RWPE2 (cell line): ENCODE measurements at places on chromosomes 1 and 21.

DNA sequence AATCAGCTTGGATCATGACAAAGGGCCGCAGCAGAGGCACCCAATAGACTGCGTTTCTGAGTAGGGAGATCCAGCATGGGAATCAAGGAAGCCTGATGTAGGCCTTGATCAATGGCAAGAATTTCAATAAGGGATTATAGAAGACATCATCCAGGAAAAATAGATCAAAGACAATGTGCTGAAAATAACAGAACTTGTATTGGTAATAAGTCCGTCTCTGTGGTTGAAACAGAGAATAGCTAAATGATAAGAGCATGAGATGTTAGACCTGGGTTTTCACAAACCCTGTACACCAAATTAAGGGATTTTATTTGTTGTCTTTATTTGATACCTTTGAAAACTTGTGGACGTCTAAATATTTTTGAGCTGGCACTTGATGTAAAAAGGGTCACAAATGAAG is 228.0 kb upstream of the SGIP1 start:
- H3K36me3 ChIP-seq = no peaks in the 10 kb centered on the region
- H3K4me3 ChIP-seq = no peak overlapping the region
- no peaks in the 10 kb centered on the region for H3K4me1 ChIP-seq
- H3K27me3 ChIP-seq = no peaks in the 10 kb centered on the region
- no peak for DNase-seq
- H3K27ac ChIP-seq = no peak overlapping the region

- no peak overlapping the region for H3K27ac ChIP-seq
- DNase-seq = peak; percentile 76
- H3K27me3 ChIP-seq = no peaks in the 10 kb centered on the region
- H3K4me1 ChIP-seq = peaks cover 4% of the 10 kb centered on the region
- H3K4me3 ChIP-seq = no peak overlapping the region
- H3K36me3 ChIP-seq = no peaks in the 10 kb centered on the region
Observed at GRCh38 chr1:160006312-160006940, 25.4 kb downstream of the PIGM start.

DNA sequence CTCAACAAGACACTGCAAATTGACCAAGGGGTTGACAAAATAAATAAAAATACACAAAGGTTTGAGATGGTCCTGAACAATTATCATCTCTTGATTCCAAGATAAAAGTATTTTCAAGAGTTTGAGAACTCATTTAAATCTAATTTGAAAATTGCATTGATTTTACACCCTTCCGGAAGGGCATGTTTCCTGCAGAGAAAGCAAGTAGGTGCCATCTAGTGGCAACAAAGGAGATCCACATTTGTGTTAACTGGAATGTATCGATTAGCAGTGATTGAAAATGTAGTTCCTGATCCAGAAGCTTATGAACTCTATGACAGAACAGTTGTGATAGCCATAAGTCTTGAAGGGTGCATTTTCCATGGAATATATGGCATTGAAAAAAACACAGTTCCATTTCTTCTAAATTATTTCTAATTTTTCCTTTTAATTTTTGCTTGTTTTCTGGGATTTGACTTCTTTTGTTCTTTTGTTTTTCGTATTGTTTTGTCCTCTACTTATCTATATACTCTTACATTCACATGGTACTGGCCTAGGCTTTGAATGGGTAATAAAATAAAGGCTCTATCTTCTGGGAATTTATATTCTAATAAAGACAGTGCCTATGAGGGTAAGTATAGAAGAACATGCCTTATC is 143.7 kb downstream of the DNM3 start:
- H3K4me1 ChIP-seq = no peaks in the 10 kb centered on the region
- DNase-seq = no peak
- no peak overlapping the region for H3K4me3 ChIP-seq
- H3K27ac ChIP-seq = no peak overlapping the region
- no peaks in the 10 kb centered on the region for H3K36me3 ChIP-seq

DNA sequence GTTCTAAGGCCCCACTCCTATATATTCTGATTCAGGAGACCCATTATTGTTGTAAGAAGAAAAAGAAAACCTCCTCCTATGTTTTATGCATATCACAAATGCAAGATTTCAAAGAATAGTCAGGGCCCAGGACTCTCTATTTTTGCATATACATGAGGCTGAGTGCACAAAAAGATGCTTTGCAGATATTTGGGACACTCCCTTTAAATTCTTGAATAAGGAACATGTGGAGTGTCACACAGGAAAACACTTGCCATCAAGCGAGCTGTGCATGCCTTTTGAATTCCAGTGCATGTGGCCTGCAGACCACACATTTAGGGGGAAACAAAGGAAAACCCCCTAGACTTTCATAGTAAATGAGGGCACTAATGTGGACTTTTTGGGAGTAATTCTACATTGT is 5.6 kb downstream of the MAP3K7CL start:
- no peaks in the 10 kb centered on the region for H3K4me1 ChIP-seq
- H3K4me3 ChIP-seq = no peak overlapping the region
- H3K36me3 ChIP-seq = no peaks in the 10 kb centered on the region
- no peaks in the 10 kb centered on the region for H3K27me3 ChIP-seq
- H3K27ac ChIP-seq = no peak overlapping the region

- no peaks in the 10 kb centered on the region for H3K27me3 ChIP-seq
- no peaks in the 10 kb centered on the region for H3K36me3 ChIP-seq
- no peak overlapping the region for H3K4me3 ChIP-seq
Observed at GRCh38 chr1:109846162-109846561, 64.5 kb upstream of the CSF1 start.

GRCh38 chr1:239893127-239893731 is 198.5 kb upstream of the FMN2 start:
- H3K27ac ChIP-seq = no peak overlapping the region
- no peaks in the 10 kb centered on the region for H3K36me3 ChIP-seq
- DNase-seq = no peak
- no peaks in the 10 kb centered on the region for H3K27me3 ChIP-seq

GRCh38 chr1:244006961-244007360 is 44.1 kb upstream of the ZBTB18 start:
- DNase-seq = no peak
- H3K4me1 ChIP-seq = no peaks in the 10 kb centered on the region
- H3K36me3 ChIP-seq = no peaks in the 10 kb centered on the region
- H3K27ac ChIP-seq = no peak overlapping the region

DNA sequence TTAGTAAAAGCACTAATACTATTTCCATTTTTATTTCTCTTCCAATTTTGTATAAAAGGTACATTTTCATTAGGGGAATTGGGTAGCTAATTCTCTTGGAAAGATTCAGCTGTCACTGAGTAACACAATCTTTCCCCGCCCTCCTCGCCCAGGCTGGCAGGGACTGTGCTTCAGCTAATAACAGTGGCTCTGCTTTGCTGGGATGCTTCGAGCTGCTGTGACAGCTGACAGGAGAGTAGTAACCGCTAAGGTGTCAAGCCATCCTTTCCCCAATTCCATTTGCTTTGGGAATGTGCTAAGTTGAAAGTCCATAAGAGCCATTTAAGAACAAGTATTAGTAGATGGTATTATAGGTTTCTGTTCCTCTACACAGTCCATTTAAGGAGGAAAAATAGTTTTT is 106.7 kb upstream of the NRIP1 start:
- H3K4me1 ChIP-seq = no peaks in the 10 kb centered on the region
- no peaks in the 10 kb centered on the region for H3K36me3 ChIP-seq
- no peak overlapping the region for H3K27ac ChIP-seq
- H3K27me3 ChIP-seq = no peaks in the 10 kb centered on the region
- DNase-seq = no peak
- H3K4me3 ChIP-seq = no peak overlapping the region

GRCh38 chr1:175877939-175878737 is 134.7 kb upstream of the TNR start:
- no peak overlapping the region for H3K27ac ChIP-seq
- H3K4me3 ChIP-seq = no peak overlapping the region
- H3K4me1 ChIP-seq = no peaks in the 10 kb centered on the region
- no peak for DNase-seq

DNA sequence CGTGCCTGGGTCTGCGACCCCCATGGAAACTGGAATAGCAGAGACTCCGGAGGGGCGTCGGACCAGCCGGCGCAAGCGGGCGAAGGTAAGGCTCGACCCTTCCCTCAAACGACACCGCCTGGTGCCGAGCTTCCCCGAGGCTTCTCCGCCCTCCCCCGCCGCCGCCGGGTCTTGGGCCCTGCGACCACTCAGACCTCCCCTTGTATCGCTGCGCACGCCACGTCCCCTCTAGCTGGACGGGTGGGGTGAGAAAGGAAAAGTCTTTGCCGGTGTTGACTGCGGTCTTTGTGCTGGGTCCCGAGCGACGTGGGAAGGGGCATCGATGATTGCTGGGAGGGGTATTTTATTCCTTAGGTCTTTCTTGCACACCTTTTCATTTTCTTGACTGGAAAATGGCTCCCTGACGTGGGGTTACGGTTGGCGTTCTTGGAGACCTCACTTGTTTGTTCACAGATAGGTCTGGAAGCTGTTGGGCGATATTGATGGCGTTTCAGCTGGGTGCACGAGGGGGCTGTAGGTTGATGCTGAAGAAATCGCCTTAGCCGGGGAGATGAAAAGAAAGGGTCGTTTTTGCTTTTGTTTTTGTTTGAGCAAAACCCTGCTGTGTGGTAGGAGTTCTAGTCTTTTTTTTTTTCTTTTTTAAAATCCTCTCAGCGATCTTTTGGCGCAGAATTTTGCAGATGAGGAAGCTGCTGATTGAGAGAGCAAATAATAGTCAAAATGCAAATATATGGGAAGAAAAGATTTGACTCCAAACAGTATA is 776 bp downstream of the KDM1A start:
- peak overlapping the region; percentile 92 for H3K4me3 ChIP-seq
- H3K27me3 ChIP-seq = no peaks in the 10 kb centered on the region
- H3K36me3 ChIP-seq = peaks cover 6% of the 10 kb centered on the region; the same call in 1 of the 2 replicates
- H3K27ac ChIP-seq = peak overlapping the region; percentile 77

GRCh38 chr1:186849271-186849671 is 20.5 kb downstream of the PLA2G4A start:
- no peak overlapping the region for H3K27ac ChIP-seq
- no peak overlapping the region for H3K4me3 ChIP-seq
- no peaks in the 10 kb centered on the region for H3K27me3 ChIP-seq
- H3K4me1 ChIP-seq = no peaks in the 10 kb centered on the region
- no peaks in the 10 kb centered on the region for H3K36me3 ChIP-seq

GRCh38 chr1:65508051-65508450 is 87.6 kb downstream of the LEPR start:
- no peaks in the 10 kb centered on the region for H3K4me1 ChIP-seq
- no peak overlapping the region for H3K4me3 ChIP-seq
- DNase-seq = no peak
- no peaks in the 10 kb centered on the region for H3K27me3 ChIP-seq

DNA sequence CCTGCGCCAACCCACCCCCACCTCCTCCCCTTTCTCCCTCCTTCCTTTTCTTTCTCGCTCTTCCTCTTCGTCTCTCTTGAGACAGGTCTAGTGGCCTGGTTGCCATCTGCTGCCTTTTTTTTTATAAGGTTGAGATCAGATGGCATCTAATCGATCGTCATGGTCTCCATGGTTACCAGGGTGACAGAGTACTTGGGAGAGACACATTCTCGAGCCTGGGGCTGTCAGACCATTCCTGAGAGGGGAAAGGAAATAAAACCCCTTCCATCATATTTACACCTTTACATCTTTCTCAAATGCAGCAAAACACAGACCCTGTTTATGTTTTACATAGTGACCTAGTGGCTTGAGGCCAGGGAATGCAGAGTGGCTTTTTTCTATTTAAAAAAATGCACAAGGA is 53.5 kb upstream of the SLC22A15 start:
- no peak overlapping the region for H3K4me3 ChIP-seq
- H3K4me1 ChIP-seq = peaks cover 13% of the 10 kb centered on the region
- DNase-seq = no peak
- H3K27ac ChIP-seq = no peak overlapping the region

DNA sequence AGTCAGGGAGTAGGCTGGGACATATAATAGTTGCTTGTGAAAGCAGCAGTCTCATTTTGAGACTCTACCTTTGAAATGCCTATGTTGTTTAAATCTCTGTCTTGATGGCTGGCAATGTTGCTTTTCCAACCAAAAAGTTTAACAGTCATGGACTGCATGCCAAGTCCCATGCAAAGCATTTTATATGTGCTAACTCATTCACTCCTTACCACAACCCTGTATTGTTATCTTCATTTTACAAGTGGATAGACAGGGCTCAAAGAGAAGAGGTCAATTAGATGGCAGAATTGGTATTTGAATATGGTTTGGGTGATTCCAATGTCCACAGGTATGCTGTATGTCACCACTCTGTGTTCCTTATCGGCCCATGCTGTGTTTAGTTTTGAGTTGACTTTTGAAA is 331.4 kb upstream of the USP24 start:
- H3K4me1 ChIP-seq = peaks cover 14% of the 10 kb centered on the region
- no peaks in the 10 kb centered on the region for H3K27me3 ChIP-seq

DNA sequence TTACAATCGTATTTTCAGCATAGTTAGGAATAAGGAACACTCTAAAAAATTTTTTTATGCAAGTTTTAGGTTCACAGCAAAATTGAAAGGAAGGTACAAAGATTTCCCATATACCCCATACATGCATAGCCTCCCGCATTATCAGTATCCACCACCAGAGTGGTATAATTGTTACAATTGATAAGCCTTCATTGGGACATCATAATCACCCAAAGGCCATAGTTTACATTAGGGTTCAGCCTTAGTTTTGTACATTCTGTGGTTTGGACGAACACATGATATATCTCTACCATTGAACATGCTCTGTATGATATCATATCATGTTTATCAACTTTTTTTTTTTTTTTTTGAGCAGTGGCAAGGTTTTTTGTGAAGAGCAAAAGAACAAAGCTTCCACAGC is 180.0 kb downstream of the SDCCAG8 start:
- no peaks in the 10 kb centered on the region for H3K27me3 ChIP-seq

DNA sequence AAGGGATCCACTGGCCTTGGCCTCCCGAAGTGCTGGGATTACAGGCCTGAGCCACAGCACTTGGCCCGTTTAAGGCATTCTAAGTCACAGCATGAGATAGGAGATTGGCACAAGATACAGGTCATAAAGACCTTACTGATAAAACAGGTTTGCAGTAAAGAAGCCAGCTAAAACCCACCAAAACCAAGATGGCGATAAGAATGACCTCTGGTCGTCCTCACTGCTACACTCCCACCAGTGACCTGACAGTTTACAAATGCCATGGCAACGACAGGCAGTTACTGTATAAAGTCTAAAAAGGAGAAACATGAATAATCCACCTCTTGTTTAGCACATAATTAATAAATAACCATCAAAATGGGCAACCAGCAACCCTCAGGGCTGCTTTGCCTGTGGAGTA is 33.3 kb upstream of the RCC2 start:
- H3K27me3 ChIP-seq = no peaks in the 10 kb centered on the region
- H3K27ac ChIP-seq = no peak overlapping the region
- no peak for DNase-seq
- no peak overlapping the region for H3K4me3 ChIP-seq

DNA sequence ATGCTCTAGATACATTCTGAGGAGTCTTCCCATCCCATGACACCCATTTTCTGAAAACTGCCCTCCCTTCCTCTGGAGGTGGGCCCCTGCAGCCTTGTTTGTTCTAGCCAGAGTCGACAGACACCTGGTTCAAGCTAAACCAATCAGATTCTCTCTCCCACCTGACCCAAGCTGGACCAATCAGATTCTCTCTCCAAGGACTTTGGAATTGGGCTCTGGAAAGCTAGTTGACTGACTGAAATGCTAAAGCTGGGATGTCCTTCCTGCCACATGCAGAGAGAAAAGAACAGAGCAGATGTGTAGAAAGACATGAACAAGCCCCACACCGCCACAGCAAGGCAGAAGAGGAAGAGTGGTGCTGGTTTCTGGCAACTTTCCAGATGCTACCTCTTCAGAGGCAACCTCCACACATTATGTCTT is 24.6 kb downstream of the ASAP3 start:
- peaks cover 15% of the 10 kb centered on the region for H3K4me1 ChIP-seq
- peaks cover 8% of the 10 kb centered on the region for H3K36me3 ChIP-seq
- no peaks in the 10 kb centered on the region for H3K27me3 ChIP-seq
- no peak for DNase-seq
- H3K4me3 ChIP-seq = no peak overlapping the region

GRCh38 chr1:60994369-60994768 is 88.0 kb upstream of the NFIA start:
- DNase-seq = no peak
- H3K27ac ChIP-seq = no peak overlapping the region
- no peaks in the 10 kb centered on the region for H3K27me3 ChIP-seq
